ENCODE measurements at places on chromosomes 2 and 18.

- DNase-seq: no peak
Observed at GRCh38 chr2:9806298-9806610, 37.0 kb upstream of the TAF1B start.

DNA sequence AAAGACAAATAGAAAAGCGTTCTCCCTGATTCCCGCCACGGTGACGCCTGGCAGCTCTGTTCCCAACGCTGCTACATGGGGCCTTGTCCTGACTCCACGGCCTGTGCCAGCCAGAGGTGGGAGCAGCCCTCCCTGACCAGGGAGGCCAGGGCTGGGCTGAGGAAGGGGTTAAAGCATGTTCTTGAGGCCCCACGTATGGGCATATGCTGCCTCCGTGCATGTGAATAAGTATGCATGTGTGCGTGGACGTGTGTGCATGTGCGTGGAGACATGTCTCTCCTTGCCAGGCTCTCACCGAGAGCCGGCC lies 1.6 kb upstream of the SNED1 start:
- DNase-seq: no peak

- DNase-seq: no peak
Observed at GRCh38 chr2:212427638-212428037, 111.0 kb downstream of the ERBB4 start.

DNA sequence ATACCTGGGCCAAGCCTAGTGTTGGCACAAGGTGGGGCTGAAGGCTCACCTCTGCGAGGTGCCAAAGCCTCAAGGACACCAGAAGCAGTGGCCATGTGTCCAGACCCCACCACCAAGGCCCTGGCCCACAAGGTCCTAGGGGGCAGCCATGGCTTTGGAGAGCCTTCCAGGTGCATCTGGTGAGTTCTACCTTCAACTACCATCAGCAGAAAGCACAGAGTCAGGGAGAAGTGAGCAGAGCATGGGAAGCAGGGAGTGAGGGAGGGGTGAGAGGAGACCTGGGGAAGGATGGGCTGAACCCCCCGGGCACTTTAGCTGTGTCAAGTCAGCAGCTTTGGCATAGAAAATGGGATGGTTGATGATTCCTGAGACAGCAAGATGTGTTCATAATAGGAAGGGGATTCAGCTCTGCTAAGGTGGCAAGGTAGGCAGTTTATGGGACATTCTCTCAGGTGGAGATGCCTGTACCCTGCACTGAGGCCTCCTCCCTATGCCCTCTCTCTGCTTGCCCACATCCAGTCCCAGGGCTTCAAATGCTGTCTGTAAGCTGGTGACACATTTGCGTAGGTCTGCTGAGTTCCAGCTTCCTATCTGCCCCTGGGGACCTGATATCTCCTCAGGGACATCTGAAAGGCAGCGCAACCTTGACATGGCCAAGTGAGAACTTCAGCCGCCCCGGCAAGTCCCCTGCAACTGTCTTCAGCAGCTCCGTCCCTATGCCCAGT lies 83.4 kb upstream of the RGPD5 start:
- no peak for DNase-seq

GRCh38 chr2:45339253-45339652 lies 271.8 kb downstream of the SRBD1 start:
- no peak for DNase-seq

DNA sequence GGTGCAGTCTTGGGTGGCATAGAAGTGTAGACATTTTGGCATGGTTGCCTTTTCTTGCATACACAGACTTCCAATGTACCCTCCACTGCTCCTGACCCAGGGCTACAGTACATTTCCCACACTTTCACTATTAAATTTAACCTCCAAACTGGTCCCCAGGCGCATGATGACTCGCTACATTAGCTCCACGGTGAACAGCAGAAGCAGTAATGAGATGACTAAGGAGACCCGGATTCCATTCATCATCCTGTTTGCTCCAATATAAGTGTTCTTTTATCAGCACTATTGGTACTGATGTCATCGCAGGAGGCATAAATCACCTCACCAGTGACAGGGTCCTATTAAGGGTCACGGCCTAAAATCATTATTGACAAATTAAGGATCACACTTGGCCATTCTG lies 316.5 kb downstream of the EN1 start:
- no peak for DNase-seq

DNA sequence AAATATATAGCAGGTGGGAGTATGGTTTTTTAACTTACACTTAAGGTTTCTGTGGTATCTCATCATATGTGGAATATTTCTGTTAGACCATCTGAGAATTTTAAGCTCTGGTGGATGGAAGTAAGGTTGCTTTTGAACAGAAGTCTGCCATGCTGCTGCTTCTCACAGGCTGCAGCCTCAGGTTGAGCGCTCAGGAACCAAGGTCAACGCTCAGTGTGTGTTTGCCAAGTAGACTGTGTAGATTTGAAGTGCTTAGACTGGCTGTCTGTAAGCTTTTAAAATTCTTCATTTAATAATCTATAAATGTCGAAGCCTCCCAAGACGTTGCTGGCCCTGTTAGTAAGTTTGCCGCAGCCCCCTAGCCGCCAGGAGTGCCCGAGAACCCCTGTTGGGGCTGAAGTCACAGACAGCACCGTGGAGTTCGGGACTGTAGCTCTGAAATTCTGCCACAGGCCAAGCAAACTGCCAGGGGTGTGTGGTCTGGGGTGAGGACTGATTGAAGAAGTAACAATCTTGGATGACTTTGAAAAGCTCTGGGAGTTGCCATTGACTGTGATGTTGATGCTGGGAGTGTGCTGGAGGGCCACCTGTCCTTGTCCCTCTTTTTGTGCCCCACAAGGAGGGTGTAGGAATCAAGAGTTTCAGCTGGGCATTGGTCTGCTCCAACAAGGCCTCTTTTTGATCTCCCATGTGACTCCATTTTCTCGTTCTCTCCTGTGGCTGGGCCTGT lies 26.9 kb downstream of the INPP4A start:
- no peak for DNase-seq

DNA sequence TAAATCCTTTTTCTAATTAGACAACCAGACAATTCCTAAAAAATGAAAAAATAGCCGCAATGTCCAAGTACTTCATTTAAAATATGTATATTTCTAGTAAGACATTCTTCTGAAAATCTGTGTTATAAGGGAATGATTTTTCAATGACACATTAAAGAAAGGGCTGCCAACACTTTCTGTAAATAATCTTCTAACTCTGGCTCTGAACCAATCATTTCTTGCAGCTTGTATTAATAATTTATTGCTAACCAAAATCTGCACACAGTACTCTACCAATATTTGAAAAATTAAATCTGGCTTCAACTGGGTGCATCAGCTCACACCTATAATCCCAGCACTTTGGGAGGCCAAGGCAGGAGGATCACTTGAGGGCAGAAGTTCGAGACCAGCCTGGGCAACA lies 8.3 kb downstream of the NFU1 start:
- no peak for DNase-seq

GRCh38 chr2:205646680-205647079 lies 35.6 kb upstream of the NRP2 start:
- DNase-seq: peak; percentile 16

DNA sequence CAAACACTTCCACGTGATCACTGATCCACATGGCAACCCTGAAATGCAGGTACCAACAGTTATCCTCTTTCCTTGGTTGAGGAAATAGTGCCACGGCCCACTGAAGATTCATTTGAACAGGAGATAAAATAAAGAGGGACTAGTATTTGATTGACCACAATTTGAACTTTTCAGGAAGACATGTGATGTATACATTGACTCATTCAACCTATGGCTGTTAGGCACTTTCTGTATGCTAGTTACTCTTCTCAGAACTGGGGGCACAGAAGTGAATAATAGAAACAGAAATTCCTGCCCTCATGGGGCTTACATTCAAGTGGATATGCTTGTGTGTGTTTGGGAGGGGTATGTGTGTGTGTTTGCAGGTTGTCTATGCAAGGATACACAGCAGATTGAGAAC lies 199.6 kb downstream of the PRKCE start:
- no peak for DNase-seq

GRCh38 chr2:55157474-55157884 lies 74.6 kb downstream of the CLHC1 start:
- DNase-seq: no peak

DNA sequence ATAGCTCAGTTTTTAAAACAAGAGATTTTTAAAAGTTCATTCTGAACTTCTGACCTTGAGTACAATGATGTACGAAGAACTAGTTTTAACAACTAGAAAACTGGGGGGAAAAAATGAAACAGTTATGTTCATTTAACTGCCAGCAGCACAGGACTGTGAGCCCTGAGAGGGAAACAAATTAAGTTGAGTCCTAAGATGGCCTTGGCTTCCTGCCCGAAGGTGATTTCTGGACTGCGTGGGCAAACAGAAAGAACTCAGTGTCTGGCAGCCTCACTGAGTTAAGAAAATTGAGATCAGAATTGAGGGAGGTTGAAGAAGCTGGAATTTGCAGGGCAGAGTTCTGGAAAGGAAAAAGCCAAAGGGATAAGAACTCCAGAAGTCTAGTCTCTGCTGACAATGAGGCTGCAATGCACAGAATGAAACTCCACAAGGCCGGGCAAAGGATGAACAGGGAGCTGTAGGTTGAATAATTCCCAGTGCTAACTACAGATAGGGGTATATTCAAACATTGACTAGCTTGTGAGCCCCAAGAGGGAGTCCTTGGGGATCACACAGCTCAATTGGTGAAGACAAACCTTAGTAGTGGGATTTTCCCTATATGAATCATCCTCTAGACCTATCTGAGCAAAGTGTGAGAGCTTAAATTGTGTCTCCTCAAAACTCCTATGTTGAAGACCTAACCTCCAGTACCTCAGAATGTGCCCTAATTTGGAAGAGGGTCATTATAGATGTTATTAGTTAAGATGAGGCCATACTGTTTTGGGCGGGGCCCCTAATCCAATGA lies 13.1 kb upstream of the CRACDL start:
- no peak for DNase-seq

DNA sequence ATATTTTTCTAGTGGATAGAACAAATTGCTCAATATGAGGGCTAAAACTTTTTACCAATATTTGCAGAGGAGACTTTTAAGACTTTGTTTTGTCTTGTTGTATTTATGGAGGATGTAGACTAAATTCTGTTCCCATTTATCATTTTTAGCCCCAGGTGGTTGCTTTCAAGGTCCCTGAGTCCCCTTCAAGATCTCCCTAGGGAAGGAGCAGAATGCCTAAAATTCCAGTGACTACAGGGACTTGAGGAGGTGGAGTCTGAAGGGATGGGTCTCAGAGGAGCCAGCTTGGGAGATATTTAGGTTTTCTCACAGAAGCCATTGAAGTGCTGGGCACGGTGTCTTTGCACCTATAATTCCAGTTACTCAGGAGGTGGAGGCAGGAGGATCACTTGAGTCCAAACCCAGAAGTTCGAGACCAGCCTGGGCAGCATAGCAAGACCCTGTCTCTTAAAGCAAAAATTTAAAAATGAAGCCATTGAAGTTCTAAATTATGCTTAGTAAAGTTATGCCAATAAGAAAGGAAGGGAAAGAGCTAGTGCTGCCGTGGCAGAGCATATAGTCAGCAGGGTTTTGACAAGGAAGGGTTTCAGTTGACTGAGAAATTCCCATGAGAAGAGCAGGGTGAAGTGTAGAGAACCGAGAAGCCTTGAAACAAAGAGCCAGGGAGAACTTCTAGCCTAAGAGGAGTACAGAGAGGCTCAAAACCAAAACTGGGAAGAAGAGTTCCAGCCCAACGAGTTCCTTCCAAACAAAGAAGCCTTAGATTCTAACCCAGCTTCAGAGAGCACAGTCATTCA lies 43.4 kb downstream of the COMMD1 start:
- DNase-seq: no peak

DNA sequence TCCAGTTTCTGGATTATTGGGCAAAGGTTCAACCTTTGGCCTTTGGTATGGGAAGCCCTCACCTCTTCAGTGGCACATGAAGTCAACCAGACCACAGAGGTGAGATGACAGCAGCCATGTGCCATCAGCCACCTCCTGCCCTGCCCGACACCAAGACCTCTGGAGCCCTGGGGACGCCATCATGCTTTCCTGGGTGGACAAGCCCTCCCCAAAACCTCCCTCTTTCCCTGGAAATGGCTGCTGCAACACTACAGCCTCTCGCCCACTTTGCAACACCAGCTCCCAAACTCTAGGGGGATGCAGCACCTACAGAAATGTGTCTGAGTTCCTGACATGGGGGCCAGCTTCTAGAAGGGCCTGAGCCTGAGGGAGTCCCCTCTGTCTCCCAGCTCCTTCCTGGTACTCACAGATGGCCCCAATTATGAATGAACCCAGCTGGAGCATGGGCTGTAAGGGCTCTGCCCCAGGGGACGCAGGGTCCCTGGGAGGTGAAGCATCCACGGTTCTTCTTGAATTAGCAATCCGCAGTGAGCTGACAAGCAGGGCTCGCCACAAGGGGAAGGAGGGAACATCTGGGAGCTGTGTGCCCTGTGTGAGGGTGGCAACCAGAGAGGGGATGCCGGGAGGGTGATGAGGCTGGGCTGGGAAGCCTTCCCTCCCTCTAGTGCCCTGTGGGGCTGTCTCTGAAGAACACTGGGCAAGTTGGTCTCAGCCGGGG lies 268.5 kb upstream of the HDAC4 start:
- DNase-seq: no peak

DNA sequence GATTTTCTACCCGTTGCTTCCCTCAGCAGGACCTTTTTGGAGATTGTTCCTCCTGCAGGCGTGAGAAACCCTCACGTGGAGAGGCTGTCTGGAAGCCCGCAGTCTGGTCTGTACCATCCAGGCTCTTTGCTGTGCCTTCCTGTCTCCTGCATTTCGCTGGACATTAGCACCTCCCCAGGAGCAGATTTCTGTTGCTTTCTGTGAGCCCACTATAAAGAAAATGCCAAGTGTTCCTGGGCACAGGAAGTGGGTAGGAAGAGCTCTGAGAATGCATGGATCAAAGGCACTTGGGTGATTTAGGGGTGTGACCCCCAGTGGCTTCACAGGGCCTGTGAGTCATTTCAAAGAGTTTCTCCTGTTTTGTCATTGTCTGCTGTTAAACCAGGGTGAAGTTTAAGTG lies 27.3 kb downstream of the SPTBN1 start:
- DNase-seq: no peak

DNA sequence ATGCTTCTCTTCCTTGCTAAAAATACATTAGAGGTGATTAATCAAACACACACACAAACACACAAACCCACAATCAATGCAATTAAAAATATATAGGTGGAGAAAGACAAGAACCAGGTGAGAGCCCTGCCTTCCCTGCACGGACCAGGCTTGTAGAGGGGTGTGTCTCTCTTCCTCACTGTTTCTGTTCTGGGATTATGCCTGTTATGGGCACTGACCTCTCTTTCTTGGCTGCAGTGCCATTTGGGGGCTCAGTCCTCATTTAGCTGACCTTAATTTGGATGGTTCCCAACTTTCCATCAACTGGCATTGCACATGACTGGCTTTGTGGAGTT lies 89.8 kb downstream of the SH3RF3 start:
- DNase-seq: no peak

DNA sequence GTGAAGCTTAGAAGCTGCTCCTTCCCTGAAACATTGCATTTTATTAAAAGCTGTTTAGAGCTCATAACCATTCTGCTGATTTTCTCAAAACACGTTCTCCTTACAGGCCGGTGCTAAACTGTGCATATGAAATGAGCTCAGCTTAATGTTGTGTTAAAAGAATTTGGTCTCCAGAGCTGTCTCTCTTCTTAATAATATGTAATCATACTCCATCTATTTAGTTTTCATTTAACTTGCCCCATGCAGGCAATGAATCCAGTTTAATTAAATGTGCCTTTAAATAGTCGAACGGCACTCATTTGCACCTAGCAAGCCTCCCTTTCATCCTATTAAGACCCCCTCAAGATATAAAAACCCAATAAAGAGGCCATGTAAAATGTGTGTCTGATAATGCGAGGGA lies 76.3 kb downstream of the HNMT start:
- no peak for DNase-seq
